ENCODE measurements at places on chromosomes 1 and 21.

- peak; percentile 62 for DNase-seq
Observed at GRCh38 chr1:59699227-59699847, 115.4 kb upstream of the HOOK1 start.

- DNase-seq, result peak; percentile 57
Observed at GRCh38 chr1:23664837-23665795, 26.5 kb upstream of the RPL11 start.

DNA sequence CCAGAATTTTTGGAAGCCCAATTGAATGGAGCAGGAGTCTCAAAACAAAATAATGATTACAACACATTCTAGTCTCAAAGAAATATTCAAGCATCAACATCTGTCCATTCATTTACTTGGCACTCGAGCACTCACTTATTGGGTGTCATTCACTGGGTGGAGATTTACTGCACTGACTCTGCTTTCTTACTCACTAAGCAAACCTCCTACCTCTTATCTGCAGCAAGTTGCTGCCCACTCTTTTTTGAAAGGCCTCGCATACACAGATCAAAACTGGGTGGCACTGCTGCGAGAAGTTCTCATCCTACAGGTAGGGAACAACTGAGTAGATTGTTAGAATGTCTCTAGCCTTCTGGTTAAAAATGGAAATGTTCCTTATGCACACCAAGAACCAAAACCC is 18.0 kb downstream of the RHBDL2 start:
- DNase-seq, result no peak

DNA sequence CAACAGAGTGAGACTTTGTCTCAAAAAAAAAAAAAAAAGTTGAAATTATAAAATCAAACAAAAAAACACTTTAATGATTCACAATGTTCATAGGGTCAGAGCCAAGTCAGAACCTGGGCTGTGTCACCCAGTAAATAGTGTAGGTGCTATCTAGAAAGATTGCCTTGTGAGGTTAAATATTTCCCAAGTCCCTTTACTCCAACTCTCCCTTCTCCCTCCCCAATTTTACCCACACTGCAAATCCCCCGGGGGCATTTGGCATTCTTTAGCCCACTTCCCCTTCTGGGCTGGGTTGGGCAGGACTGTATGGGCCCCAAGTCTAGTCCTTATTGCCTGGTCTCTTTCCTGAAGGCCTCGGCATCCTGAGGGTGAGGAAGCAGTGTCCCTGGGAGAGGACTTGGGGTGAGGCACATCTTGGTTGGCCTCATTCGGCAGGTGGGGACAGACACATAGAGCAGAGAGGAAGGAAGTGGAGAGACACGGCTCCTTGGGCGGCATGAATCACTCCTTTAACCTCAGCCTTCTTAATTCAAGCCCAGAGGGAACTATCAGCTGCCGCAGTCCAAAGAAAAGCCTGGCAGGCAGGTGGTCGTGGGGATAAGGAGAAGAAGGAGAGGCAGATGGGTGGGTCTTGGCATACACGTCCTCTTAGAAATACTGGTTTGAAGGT is 8.2 kb downstream of the ADORA1 start:
- DNase-seq, result no peak

- no peak for DNase-seq
Observed at GRCh38 chr1:237235091-237235490, 193.1 kb downstream of the RYR2 start.

- no peak for DNase-seq
Observed at GRCh38 chr1:14205066-14205465, 393.4 kb upstream of the KAZN start.

DNA sequence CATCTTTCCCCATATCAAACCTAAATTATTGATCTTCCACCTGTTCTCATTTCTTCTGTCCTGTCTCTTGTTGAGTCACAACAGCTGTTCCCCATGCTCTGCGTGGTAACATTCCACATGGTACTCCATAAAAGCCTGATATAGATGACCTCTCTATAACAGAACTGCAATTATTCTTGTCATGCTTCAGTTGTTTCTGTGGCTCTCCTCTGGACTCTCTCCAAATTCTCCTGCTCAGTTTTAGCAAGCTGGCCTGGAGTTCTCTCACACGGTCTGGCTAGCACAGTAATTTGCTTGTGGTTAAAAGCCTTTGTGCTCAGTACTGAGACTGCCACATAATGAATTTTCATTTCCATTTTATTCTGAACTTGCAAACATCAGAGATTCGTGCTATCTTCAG is 10.6 kb upstream of the LRRC39 start:
- DNase-seq, result peak; percentile 76

GRCh38 chr21:22670148-22670547 is 1671.9 kb downstream of the NCAM2 start:
- DNase-seq, result no peak

DNA sequence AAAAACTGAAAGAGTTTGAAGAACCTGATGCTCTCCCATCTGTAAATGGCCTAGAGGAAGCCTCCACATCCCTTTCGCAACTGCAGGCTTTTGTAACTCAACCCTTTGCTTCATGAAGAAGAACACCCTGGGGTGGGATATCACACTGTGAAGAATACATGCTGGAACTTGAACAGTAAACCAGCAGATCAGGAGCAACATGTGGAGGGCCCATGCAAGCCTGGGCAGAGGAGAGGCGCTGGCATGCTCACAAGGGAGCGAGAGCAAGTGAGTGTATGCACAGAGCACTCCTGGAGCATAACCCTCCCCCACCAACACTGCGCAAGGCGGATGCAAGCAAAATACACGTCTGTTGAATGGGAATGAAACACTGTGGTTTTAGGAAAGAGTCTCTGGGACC is 24.6 kb upstream of the SPAG17 start:
- DNase-seq, result no peak

GRCh38 chr1:57086154-57086553 is 120.3 kb upstream of the C8B start:
- DNase-seq, result no peak

DNA sequence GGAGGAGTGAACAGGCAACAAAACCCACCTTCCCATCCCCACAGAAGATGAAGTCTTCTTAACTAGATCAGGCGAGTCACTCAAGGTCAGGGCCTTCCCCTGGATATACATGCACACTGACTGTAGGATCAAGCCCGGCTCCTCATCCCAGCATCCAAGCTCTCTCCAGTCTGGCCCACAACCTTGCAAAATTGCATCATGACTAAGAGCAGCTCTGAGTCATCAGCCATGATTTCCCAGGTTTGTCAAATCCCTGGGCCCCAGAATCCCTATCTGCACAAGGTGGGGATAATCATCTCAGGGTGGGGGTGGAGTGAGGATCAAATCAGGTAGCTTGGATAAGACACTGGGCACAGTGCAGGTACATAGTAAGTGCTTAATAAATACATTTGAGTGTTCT is 199.3 kb upstream of the GRIK3 start:
- no peak for DNase-seq

DNA sequence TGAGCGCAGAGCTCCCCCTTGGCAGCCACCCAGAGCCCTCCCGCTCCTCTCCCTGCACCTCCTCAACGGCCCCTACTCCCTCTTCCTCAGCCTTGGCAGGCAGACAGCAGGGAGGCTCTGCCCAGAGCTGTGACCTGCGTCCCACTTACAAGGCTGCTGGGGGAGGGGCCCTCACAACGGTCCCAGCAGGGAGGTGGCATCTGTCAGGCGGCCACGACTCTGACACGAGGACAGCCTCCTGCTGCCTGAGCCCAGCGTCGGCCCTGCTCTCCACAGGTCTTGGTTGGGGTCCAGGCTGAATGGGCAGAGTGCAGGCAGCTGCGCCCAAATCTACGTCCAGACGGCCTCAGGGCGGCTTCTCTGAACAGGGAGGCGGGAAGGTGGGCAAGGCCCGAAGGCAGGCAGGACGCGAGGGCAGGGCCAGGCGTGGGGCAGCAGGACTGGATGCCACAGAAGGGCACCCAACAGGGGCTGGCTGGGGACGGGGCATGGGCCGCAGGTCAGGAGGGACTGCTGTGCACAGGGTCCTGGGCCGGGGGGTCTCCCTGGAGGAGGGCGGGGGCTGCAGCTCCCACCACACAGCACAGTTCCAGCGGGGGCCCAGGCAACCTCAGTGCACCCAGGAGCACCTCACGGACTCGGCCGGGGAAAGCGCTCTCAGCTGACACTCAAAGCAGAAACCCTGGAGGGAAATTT is 7.5 kb downstream of the SLC19A1 start:
- DNase-seq, result no peak

DNA sequence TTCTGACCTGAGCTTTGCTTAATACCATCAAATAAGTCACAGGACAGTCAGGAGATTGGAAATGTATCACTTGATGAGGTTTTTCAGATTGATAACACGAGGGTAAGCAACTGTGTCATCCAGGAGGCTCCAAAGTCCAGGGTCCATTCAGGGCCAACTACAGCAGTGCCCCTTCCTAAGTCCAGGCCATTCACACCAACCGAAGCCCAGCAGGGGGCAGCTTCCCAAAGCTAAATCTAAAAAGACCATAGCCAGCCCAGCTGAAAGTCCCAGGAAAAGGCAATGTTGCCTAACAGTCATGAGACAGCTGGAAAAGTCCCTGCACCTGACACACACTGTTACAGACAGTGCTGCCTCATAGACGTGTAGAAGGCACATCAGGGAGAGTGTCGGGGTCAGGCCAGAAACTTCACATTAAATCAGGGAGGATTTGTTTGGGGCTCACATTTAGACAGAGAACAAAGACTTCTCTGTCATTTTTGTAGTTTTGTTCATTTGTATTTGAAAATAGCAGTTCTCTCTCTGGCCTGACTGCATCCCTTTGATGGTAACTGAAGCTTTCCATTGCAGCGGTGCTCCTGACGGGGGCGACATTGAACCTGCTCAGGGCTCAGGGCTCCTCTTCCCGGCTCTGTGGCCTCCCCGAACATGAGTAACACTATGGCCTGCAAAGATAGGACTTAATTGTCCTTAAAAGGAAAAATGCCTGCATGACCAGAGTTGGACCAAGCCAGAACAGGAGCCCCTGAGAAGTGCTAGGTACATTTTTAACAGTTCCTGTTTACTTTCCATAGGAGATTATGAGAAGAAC is 200.4 kb downstream of the NRIP1 start:
- DNase-seq, result peak; percentile 79

DNA sequence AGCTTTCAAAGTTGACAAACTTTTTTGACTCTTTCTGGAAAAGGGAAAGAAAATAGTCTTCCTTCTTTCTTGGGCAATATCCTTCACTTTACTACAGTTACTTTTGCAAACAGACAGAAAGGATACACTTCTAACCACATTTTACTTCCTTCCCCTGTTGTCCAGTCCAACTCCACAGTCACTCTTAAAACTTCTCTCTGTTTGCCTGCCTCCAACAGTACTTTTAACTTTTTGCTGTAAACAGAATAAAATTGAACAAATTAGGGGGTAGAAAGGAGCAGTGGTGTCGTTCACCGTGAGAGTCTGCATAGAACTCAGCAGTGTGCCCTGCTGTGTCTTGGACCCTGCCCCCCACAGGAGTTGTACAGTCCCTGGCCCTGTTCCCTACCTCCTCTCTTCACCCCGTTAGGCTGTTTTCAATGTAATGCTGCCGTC is 160.8 kb upstream of the SGIP1 start:
- no peak for DNase-seq
